DMS 273 treated with DMSO at 0.1 percent for 48 hours (cell line): ENCODE measurements at places on chromosomes 5 and 9.

DNA sequence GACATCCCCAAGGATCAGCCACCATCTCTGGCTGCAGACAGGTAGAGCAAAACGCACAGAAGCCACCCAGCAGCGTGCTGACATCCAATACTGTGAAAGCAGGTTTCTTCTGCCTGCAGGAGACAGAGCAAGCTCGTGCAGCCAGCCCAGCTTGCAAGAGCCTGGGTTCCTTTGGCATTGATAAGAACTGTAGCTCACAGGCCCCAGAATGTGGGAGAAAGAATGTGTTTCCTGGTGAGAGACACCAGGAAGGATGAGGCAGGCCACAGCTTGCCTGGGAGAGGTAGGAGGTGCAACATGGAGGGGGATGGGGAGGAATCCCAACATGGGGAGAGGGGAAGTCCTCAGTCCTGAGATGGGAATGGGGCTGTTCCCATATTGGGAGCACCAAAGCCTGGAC is 34.0 kb upstream of the ARAP3 start:
- no peak for DNase-seq

- no peak for DNase-seq
Observed at GRCh38 chr9:136530461-136531089, 15.3 kb downstream of the NOTCH1 start.

DNA sequence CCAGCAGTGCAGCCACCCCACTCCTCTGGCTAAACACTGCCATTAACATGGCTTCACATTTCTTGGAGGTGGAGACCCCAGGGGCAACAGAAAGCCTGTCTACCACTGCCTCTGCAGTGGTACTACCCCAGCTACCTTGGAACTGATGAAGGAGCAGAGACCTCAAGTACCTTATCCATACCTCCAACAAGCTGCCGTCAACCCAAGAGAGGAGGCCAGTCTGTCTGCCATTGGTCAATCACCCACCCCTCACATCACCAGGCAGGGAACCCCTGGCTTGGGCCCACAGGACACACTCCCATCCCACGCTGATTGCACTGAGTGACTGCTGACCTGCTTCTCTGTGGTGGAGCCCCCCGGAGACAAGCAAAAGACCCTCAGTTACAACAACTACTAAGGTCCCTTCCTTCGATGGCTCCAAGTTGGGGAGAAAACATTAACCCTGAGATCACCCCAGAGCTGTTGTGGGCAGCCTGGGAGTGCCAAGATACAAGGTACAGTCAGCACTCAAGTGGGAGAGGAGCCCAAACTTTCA is 5.6 kb downstream of the IFNA14 start:
- no peak for DNase-seq

GRCh38 chr5:53422539-53422938 is 57.9 kb upstream of the FST start:
- no peak for DNase-seq

- no peak for DNase-seq
Observed at GRCh38 chr9:115182264-115182663, 64.3 kb upstream of the TNC start.

GRCh38 chr5:170312666-170313065 is 15.1 kb upstream of the LCP2 start:
- DNase-seq, result no peak

GRCh38 chr9:32010322-32010721 is 374.1 kb upstream of the ACO1 start:
- no peak for DNase-seq

GRCh38 chr5:142210011-142210410 is 101.4 kb downstream of the NDFIP1 start:
- DNase-seq, result no peak

DNA sequence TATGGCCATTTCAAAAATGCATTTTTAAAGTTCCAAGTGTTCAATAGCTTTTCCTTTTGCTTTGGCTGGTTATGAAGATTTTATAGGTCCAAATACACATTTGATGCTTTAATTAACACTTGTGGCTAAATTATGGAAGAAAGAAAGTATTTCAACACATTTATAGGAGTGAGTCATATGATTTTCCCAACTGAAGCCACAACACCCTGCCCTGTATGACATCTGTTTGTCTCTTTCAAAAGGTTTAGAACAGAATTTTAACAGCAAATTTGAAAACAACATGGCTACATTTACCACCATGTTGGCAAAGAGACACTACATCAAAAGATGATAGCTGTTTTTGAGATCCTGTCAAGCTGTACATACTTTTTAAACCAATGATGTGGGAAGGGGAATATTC is 99.4 kb downstream of the TMEM174 start:
- no peak for DNase-seq
